Fibroblast of skin of abdomen (primary cell): ENCODE measurements at places on chromosomes 11 and 22.

DNA sequence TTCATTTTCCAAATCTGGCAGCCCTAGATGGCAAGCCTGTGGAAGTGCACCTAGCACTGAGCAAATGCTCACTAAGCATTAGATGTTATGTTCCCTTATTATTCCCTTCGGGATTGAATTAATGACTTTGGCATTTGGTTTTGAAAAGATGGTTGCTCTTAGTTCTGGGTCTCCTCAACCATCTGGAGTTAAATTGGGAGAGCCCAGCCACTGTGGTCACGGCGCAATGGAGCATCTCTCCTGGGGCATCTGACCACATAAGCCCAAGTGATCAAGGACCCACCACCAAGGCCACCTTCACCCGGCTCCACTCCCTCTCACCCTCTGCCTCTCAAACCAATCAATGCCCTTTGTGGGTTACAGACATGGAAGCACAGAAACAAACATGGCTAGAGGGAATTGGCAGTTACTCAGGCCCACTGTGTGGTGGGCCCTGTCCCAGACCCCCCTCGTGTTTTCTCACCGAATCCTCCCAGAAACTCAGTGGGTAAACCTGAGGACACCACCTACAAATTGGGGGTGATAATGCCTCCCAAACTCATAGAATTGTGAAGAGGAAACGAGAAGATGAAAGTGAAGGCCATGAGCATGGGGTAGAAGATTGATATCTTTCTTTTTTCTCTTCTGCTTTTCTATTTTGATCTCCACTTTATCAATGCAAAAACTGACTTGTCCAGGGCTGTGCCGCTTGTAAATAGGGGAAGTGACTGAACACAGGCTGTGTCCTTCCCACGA, 52.2 kb downstream of the IRAG1 start:
- DNase-seq = no peak

GRCh38 chr11:124402326-124402922, 3.6 kb upstream of the OR8B3 start:
- DNase-seq = peak; percentile 77

GRCh38 chr22:24554313-24555164, at the start of gene GUCD1:
TSS of gene GUCD1 (minus strand) at chr22:24555138. CDS start at chr22:24554991, 147 bp downstream.
- DNase-seq = peak; percentile 34

- peak; percentile 18 for DNase-seq
Measured at GRCh38 chr11:111612224-111612623, 10.0 kb downstream of the SIK2 start.

GRCh38 chr11:43138621-43139140, 173.1 kb upstream of the API5 start:
- DNase-seq = no peak
